ENCODE measurements at places on chromosomes 2 and 18.

DNA sequence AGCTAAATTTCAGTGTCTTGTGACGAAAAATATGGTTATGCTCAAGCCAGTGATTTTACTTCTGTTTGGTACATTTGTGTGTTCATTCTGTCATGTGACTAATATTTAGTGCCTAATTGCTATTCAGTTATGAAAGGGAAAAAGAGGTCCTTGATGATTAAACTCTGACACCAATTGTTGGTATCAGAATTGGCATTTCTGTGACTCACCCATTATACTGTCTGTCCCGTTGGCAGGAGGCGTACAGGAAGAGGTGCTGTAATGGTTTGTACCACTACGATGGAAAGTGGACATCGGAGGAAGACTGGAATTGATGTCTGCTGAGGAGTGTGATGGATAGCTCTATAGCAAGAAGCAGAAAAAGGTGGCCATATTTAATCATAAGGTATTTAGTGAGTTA, 310.4 kb upstream of the CCDC68 start:
- no peak for DNase-seq

DNA sequence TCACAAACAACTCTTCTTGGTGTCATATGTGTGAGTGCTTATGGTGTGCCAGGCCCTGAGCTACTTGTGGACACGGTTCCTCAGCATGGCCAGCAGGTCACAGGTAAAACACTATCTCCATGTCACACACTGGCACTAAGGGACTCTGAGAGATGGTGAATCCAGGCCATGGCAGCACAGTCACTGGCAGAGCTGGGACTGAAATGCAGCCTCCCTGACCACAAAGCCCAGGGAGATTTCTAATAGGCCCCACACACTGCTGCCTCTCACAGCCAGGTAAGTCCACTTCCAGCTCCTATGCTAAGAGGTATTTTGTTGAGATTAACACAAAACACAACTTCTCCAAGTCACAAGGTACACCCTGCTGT, 92.0 kb downstream of the ACTR2 start:
- DNase-seq, result no peak

GRCh38 chr2:204361738-204362137, 183.5 kb upstream of the PARD3B start:
- no peak for DNase-seq

- DNase-seq, result peak; percentile 40
These were observed 64.7 kb downstream of the DGKD start for GRCh38 chr2:233418761-233419546.

GRCh38 chr2:48711343-48711742, 44.2 kb downstream of the LHCGR start:
- no peak for DNase-seq

DNA sequence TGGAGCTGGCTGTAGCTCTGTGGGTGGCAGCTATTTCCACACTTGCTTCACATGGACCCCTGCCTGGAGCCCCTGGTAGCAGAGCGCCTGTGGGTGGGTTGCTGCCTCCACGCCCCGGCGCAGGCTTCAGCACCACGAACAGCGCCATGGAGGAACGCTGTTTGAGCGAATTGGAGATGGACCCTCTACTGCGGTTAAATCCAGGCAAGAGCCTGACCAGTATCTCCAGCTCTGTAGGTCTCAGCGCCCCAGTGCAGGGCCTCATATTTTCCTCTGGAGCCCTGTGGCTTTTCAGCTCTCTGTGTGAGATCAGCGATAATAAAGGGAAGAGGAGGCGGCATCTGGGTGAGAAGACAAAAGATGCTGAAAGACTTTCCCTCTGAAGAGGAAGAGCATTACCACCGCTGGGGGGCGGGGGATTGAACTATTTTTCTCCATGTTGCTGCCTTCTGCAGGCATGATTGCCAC, 12.0 kb downstream of the ONECUT2 start:
- DNase-seq, result no peak

- no peak for DNase-seq
These were observed 81.8 kb downstream of the RAPGEF4 start for GRCh38 chr2:172817411-172817810.

GRCh38 chr2:134502104-134502503, 216.7 kb downstream of the TMEM163 start:
- no peak for DNase-seq

DNA sequence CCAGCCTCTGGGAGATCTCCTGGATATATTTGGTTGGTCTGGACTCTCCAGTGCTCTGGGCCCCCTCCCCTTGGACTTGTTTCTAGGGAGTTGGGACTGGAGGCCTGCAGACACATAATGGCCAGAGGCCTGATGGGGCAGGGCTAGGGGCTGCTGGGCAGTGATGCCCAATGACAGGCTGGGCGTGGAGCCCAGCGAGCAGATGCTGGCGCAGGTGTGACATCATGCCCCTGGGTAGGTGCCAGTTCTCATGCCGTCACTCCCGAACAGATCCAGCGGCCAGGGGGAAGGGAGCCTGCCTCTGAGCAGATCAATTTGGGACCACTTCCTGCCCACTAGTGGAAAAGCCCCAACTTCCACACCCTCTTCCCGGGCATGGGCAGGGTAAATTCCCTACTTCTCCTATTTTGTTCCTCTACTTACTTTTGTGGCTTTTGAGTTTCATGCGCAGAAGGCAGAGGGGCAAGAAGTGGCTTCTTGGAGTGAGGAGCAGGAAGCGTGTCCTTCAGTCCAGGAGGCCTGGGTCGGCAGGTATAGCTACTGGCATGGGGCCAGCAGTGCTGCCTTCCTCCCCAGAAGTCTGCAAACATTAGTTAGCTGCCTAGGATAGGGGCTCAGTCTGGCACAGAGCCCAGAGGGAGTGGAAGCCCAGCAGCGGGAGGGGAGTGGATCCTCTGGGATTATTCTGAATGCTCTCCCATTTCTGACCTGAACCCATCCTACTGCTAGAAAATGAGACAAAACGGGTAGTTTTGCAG, 6.1 kb downstream of the MPV17 start:
- no peak for DNase-seq

- no peak for DNase-seq
These were observed 61.4 kb downstream of the RPL31 start for GRCh38 chr2:101063352-101064124.
